ENCODE measurements at places on chromosomes 1 and 21.

GRCh38 chr1:228035844-228036243, 29.0 kb downstream of the WNT3A start:
- DNase-seq = no peak

DNA sequence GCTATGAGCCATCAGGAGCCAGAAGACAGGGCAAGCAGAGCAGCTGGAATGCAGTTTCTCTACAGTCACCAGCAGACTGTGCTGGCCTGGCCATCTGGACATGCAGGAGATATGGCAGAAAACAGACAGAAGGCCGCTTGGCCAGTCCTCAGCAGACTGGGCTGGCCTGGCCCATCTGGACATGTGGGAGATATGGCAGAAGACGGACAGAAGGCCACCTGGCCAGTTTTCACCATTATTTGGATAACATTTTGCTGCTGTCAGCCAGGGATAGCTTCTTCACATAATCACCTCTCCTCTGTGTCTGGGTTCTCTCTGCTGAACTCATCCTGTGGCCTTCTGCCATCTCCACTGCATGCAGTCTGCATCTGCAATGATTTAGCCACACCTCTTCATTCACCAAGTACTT, 25.0 kb upstream of the CACYBP start:
- DNase-seq = no peak

DNA sequence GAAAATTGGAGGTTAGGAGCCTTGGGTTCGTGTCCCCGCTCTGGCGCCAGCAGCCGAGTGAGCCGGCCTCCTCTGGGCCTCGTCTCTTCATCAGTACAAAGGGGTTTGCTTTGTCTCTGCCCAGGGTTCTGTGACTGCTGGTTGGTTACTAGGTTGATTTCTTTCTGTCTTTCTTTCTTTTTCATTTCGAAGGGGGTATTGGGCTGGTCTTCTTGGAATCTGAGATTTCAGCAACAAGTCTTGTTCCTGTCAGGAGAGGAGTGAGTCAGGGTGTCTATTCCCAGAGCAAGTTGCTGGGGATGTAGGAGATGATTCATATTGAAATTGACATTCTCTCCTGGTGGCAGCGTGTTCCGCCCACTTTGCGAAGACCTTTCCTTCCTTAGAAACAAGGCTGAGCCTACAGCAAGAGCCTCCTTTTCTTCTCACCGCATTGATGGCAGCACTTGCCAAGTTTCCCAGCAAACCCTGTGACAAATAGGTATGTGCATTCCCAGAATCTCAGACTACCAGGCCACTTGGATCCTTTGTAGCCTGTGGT, 79.2 kb downstream of the MAN1C1 start:
- no peak for DNase-seq

GRCh38 chr1:7119156-7119555, 333.9 kb downstream of the CAMTA1 start:
- DNase-seq = no peak

GRCh38 chr1:45221716-45222115, 15.3 kb upstream of the ZSWIM5 start:
- DNase-seq = no peak

DNA sequence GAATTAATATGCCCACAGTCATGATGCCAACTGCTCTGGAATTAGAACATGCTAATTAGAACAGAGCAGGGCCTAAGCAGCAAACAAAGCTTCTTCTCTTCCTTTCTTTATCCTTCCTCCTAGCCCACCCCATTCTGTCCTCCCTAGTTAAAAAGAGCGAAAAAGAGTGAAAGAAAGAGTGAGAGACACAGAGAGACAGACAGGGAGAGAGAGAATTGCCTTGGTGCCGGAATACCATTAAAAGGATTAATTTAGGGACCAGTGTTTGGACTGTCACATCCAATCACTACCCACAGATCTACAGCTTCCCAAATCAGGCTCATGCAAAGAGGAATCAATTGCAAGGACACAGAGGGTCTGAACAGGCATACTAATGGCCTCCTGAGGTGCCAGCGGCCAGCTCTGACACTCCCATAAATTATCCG, 7.0 kb downstream of the ERI3 start:
- no peak for DNase-seq

DNA sequence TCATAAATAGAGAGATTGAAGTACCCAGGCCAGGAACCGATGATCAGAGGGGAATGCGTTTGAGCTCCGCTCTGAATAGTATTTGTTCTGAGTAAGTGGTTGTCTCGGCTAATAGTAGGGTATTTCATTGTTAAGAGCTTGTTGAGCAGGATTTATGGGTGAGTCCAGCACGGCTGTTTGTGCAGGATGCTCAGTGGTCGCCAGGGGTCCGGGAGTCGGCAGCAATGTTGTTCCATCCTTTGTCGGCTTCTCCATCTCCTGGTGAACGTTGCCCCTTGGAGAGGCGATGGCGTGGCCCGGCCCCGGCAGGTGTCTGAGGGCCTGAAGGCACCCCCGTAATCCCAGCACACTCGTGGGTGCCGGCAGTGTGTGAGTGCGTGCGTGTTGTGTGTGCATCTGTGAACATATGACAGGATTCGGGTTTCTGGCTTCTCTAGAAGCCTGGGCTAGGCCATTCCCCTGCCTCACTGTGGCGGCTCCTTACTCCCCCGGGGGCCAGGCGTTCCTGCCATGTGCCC, 160.8 kb upstream of the ARHGEF16 start:
- DNase-seq = no peak

GRCh38 chr1:25795946-25796810, 3.8 kb upstream of the SELENON start:
- no peak for DNase-seq

- no peak for DNase-seq
Observed at GRCh38 chr1:109844609-109845008, 66.0 kb upstream of the CSF1 start.

All from naive thymus-derived CD8-positive, alpha-beta T cell (primary cell).